ENCODE measurements at places on chromosomes 7 and 10.

DNA sequence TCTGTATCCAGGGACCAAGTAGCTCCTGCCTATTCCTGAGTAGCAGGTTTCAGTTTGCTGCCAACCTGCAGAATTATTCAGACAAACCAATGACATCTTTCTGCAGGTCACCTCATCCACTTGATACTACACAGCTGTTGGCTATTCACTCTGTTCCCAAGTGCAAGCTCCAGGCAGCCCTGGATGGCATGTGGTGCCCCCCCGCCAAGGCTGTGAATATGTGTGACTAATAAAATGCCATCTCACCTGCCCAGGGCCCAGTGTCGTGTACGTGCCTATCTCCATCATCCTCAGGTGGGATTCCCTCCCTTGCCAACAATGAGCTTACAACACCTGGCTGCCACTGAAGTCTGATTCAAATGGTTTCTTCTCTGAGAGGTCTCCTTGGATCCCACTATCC lies 125.8 kb downstream of the RAB11FIP2 start:
- no peak for DNase-seq

DNA sequence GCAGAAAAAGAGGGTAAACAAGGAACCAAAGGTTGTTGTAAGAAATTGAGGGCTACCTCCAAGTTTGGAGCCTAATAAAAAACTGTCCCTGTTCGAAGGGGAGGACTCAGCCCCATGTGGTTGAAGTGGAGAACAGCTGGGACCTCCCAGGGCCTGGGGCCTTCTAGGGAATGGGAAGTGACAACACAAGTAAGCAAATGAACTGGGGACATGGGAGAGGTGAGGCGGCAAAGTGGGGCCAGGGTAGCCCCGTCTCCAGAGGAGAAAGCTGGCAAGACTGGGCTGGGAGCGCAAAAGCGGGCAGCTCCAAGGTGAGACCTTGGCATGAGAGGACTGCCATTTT lies 198.1 kb downstream of the ZNF438 start:
- no peak for DNase-seq

- DNase-seq, result no peak
Measured at GRCh38 chr10:61301575-61301974, 151.6 kb downstream of the TMEM26 start.

GRCh38 chr7:138008588-138009349 lies 6.9 kb upstream of the CREB3L2 start:
- peak; percentile 5 for DNase-seq

DNA sequence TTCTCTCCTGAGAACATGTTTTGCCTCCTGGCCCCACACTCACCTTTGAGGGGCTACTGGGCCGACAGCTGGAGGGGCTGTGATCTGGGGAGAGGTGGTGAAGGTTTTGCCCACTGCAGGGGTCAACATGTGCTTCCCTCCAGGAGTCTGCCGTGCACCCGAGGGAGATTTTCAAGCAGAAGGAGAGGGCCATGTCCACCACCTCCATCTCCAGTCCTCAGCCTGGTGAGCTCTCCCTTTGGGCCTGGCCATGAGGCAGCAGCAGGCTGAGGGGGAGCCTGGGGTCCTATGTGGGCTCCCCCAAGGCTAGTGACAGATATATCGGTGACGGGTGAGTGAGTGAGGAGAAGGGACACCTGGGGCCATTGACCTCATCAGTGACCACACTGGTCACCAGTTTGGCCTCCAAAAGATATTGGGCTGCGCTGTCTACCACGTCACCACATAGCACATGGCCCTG lies 6.6 kb downstream of the PGAM2 start:
- no peak for DNase-seq

DNA sequence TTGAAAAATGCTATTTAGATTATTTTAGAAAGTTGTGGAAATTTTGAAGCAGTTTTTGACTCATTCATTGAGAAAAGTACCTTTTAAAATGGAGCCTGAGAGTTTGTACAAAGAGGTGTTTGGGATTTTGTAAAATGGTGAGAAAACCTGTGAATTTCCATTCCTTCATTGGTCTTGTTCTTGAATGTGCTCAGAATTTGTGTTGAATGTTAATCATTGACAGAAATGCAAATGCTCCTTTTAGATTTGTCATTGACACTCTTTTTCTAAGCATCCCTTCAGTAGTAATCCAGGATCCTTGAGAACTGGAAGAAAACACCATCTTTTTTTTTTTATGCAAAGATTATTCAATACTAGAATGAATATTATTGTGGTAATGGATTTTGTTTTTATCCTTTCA lies 74.8 kb downstream of the LCOR start:
- DNase-seq, result no peak

- DNase-seq, result no peak
Measured at GRCh38 chr7:29955799-29956486, 33.7 kb downstream of the SCRN1 start.

DNA sequence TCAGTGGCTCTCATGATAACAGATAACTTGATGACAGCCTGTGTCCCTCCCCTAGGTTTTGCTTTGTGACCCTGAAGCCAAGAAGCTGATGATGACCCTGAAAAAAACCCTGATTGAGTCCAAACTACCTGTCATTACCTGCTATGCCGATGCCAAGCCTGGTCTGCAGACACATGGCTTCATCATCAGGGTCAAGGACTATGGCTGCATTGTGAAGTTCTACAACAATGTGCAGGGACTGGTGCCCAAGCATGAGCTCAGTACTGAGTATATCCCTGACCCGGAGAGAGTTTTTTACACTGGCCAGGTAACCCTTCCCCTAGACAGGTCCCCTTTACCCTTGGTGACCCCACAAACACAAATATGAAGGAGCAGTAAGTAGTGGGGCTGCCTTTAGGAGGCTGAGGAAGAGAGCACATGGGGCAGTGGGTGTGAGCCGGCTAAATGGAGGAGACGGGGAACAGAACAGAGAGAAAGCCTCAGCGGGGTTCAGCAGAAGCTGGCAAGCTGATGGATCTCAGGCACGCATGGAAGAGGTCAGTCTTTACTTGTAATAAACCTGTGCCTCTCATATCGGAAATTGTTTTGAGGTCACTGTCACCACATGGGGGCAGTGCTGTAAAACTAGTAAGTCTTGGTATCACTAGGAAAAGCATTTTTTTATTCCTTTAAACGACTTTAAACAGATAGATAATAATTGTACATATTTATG lies 20.2 kb downstream of the PDCD11 start:
- peak; percentile 28 for DNase-seq

- no peak for DNase-seq
Measured at GRCh38 chr7:93719546-93719945, 145.0 kb upstream of the CALCR start.

- no peak for DNase-seq
Measured at GRCh38 chr7:120169996-120170783, 102.8 kb upstream of the KCND2 start.

DNA sequence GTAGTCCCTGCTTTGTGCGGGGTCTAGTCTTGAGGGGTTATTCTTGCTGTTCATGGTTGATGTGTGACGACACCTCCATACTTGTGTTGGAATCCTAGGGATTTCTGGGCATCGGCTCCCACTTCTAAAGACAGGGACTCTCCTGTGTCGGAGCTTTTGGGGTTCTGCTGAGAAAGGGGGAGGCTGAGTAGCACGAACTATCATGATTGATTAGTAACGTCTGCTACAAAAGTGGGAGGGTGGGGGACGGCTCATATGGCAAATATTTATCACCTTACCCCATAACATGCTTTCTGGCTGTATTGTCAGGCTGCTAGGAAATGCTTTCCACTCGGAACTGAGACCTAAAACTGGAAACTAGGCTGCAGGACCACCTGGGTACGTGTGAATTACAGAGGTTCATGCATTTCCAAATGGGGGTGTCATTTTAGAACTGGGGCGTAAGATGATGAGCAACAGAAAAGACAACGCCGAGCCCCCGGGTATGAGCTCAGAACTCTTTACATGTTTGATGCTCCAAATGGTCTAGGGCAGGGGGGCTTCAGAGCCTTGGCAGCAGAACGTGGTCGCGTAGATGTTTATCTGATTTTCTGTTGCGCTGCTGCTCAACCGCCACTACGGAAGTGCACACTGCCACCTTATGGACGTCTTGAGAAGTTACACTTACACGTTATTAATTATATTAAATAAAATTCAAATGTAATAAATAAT lies 15.1 kb upstream of the NME8 start:
- peak; percentile 16 for DNase-seq

- DNase-seq, result no peak
Measured at GRCh38 chr10:122461367-122461728, at the start of gene HTRA1. Gene HTRA1, plus strand, starts transcription at chr10:122461553. Its CDS starts 100 bp downstream, at chr10:122461653.

DNA sequence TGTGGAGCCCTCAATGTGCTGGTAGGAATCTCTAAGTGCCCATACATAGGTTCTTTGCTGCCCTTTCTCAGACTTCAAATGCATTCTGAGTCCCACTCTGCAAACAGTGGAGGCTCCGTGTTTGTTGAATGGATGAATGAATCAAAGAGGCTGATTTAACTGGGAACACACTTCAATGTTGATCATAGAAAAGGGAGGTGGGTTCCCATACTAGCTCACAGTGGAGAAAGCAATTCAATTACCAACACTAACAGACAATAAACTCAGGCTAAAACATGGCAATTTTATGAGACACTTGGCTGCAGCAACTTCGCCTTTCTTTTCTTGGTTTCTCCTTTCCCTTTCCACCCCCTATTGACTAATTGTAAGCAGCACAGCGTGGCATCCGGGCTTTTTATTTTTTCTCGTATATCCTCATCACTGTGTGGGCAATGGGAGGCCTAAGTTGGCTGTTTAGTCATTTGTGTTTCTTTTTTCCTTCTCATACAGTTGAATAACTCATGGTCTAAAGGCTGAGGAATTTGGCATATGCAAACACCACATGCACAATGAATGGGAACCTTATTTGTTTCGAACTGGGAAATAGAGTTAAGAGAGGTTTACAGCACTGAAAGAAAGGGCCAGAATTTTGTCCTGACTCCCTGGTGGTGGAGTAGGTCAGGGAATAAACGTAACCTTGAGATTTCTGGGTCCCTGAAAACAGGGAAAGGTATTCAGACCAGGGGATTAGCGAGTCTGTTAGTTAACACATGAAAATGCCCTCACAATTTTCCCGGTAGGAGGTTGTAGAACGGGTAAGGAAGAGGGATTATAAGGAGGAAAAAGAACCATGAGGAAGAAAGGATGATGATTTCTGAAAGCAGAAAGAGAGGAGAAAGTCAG lies 858.5 kb downstream of the KCNMA1 start:
- DNase-seq, result no peak

- DNase-seq, result no peak
Measured at GRCh38 chr10:44186821-44187220, 198.1 kb downstream of the CXCL12 start.

DNA sequence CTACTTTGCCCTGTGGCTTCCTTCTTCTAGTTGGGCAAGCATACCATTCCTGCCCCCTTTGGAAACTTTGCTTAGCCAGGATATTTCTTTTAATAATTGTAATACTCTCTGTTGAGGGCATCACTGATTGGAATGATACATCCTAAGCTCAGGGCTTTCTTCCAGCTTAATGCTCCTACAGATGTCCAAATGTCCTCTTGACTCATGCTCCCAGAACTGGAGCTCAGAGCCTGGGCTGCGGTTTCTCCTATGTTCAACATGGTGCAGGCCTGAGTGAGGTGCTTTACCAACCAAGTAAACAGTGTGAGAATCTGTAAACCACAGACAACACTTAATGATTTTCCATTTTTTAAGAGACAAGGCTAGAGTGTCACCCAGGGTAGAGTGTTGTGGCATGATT lies 108.6 kb downstream of the LRRC4 start:
- DNase-seq, result no peak

DNA sequence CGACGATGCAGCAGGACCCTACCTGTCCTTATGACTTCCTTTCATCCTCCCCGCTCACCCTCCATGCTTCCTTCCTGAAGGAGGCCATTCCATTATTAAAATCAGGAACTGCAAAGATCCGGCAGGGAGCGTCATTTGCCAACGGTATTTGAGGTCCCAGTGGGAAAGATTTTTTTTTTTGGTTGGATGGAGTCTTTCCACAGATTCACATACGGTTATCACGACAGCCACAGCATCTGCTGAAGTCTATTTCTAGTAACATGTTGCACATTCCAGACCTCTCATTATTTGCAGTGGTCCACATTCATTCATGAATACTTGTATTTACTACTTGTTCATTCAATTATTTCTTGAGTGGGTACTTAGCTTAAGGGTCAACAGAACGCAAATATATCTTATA lies 94.7 kb upstream of the LYZL2 start:
- DNase-seq, result no peak

- DNase-seq, result no peak
Measured at GRCh38 chr10:73931767-73932619, 21.1 kb downstream of the PLAU start.

DNA sequence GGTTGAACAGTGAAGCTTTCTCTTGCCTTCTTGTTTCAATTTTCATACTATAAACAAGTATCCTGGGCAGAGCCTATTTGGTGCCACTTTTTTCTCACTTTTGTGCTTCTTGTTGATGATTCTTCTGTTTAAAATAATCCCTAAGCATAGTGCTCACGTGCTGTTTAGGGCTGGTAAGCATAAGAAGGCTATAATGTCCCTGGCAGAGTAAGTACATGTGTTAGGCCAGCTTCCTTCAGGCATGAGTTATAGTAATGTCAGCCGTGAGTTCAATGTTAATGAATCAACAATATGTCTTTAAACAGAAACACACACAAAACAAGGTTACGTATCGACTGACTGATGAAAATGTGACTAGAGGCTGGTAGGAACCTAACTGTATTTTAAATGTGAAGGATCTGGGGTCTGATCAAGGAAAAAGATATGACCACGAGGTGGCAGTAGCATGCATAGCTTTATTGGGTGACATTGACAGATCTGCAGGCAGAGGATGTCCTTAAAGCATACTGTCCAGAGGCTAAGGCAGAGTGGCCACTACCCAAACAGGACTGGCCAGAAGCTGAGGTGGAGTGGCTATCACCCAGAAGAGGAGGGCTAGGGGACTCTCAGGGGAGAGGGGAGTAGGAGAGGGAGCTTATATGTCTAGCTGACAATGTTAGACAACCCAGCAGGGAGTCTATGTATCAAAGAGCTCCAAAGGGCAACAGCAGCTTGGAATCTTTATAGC lies 113.7 kb downstream of the BRAF start:
- peak; percentile 83 for DNase-seq

DNA sequence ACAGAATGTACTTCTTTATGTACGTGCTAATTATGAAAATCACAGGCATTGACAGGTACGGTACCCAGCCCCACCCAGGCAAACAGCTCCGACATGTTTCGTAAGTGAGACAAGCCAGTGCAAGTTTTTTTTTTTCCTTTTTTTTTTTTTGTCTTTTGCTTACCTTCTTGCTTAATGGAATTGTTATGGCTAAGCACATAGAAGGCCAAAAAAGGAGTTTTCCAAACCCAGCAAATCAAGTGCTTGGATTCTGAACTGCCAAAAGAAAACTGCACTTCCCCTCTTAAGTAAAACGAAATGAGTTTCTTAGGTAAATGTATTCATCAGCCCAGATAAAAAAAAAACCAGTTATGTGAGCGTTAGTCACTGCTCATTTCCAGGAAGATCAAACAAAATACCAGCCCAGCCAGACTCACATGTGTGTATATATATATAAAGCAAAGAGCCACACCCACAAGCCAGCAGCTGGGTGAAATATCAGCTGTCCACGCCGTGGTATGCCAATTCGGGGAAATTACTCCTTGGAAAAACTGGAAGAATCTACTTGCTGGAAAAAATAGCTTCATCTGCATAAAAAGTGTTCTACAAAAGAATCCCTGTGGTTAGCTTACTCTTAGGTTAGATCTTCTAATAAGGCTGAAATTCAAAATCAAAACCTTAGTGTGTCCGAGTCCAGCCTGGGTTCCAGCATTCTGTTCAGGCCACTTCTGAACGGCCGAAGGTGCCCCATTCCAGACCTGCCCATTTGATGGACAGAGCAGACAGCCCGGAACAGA lies 8.0 kb downstream of the KLF6 start:
- DNase-seq, result no peak

Measured in NCI-H1694 (cell line).